ENCODE measurements at places on chromosomes 5 and 9. TPM values are rescaled to one million over a fixed set of nuclear protein-coding genes. Genes with fewer than 3 reads are reported as not detected.

PGM5 gene
- total RNA-seq, result 88.8 TPM

NKD2 gene
- total RNA-seq, result 4.6 TPM

QRFP gene
- not detected for total RNA-seq

GRXCR2 gene
- total RNA-seq, result not detected

FOXD4L6 gene
- not detected for total RNA-seq

SPATA31D4 gene
- total RNA-seq, result not detected

FOXD4L3 gene
- total RNA-seq, result not detected

LMX1B gene
- total RNA-seq, result not detected

IFNA13 gene
- total RNA-seq, result not detected

OSMR gene
- 73.0 TPM for total RNA-seq

LCN10 gene
- not detected for total RNA-seq

N4BP3 gene
- total RNA-seq, result 2.2 TPM

LECT2 gene
- not detected for total RNA-seq

ZDHHC21 gene
- 5.8 TPM for total RNA-seq

All from smooth muscle cell of trachea (primary cell).